ENCODE measurements at places on chromosomes 11 and 22.
A peak's percentile ranks its signal among the peaks of the same experiment; 100 is the strongest.

DNA sequence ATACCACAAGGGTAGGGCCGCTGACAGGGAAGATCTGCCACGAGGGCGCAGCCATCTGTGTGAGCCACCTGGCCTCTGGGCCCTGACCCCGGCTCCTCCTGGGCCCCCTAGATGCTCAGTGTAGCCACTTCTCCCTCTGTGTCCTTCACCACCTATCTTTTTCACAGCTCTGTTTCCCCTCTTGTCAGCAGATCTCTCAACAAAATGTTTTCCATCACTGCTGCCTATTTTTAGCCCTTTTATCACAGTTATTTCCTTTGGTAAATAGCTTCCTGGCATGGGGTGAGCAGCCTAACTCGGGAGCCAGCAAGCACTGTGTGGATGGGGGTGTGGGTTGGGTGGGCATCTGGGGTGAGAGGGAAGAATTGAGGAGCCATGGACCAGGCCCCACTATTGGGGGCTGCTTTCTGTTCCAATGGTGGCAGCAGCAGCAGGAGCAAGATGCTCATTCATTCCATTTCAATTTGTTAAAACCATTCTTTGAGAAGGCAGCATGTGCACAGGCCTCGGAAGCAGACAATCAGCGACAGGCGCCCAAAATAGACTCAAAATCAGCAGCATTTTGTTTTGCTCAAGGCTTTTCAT lies 135.2 kb upstream of the NAV2 start:
- no peak for DNase-seq

DNA sequence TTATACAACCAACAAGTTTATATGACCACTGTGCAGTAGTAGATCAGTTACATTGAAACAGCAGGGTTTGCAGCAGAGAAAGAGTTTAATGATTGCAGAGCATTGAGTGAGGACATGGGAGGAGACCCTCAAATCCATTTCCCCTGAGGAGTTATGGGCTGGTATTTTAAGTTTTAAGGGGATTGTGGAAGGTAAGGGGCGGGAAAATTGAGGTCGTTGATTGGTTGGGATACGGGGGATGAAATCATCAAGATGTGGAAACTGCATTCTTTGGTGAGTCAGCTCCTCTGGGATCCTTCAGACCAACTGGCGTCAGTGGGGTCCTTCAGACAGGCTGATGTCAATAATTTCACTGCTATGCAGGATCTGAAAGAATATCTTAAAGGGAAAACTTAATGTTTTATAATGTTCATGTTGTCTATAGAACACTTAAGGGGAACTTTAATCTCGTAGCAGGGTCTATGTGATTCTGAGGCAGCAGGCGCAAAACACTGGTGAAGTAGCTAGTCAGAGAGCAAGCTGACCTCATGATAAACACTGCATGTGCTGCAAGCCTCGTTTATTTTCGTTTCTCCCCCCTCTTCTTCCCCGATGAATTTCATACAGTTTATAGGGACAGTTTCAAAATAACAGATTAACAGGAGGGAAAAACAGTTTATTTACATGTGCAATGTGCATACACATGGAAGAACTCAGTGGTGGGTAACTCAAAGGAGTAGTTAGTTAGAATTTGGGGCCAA lies 17.4 kb upstream of the BACE1-AS start:
- no peak for DNase-seq

DNA sequence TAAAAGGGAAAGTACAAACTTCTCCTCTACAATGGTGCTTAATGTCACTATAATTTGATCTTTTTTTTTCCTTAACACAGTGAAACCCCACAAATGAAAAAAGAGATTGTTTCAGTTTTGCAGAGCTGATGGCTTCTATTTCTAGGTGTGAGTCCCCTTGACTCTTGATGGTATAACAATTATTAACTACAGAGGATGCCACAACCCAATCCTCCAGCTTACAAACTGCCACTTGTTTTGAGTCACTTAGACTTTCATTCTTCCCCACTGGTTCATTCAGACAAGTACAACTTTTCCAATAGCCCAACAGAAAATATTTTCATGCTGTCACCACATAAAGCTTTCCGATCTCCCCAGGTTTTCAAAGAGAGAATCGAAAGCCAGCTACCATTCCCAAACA lies 812.2 kb downstream of the LRRC4C start:
- DNase-seq: no peak

DNA sequence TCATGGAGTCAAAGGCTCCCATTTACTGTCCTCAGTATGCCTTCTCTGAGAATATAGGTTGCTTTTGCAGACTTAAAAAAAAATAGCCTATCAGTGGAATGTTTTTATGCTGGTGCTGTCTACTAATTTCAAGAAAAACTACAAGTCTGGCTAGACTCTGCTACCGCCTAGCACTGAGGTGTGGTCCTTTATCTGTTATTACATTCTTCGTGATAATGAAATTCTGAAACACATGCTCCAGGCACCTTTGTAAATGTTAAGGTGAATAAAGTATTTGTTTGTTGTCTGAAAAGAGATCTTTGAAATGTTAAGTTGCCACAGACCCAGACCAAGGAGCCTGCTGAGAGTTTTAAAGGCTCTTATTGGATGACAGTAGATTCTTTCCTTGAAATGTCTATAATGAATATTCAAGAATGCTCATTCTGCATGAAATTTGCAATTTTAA lies 95.3 kb downstream of the DBX1 start:
- DNase-seq: no peak

- DNase-seq: no peak
Measured at GRCh38 chr22:23399367-23400285, 180.5 kb downstream of the IGLL1 start.

GRCh38 chr11:118061586-118062125 lies 15.2 kb upstream of the TMPRSS4 start:
- no peak for DNase-seq

- DNase-seq: no peak
Measured at GRCh38 chr11:113419454-113420003, 31.9 kb downstream of the ANKK1 start.

- DNase-seq: no peak
Measured at GRCh38 chr22:50192436-50193204, 6.9 kb downstream of the TRABD start.

- DNase-seq: no peak
Measured at GRCh38 chr22:18114495-18114894, 3.9 kb downstream of the TUBA8 start.

DNA sequence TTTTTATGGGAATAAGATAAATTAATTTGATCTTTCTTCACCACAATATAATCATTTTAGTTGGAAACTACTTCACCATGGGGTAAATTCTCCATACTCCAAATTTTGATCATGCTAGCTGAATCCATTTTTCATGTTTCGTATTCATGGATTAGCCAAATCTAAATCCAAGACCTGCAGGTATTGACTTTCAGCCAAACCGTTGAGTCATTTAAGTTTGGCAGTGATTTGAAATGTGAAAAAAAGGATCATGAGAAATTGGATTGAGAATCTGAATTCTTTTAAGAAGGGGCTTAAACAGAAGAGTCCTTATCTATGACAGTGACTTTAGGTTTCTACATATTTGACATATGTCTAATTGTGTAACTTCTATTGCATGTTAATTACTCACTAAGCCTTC lies 5.3 kb downstream of the GAS2 start:
- DNase-seq: no peak

- no peak for DNase-seq
Measured at GRCh38 chr11:15146271-15147003, 31.7 kb downstream of the INSC start.

- DNase-seq: no peak
Measured at GRCh38 chr22:28798810-28799605, 1.4 kb downstream of the XBP1 start.

DNA sequence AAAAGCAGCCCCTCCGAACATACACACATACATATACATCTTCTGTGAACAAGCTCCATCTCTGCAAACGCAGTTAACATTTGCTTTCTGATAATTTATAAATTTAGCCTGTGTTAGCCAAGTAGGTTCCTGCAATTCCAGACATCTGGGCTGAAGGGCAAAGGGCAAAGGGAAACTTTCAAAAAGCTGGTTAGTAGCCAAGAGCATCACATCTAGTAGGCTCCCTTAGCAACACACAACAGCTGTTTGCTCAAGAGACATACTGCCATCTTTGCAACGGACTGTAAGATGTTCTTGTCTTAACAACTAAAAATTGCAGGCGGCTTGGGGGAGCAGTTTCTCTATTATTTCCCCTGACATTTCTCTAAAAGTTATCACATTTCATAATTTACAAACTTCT lies 134.9 kb downstream of the RBFOX2 start:
- no peak for DNase-seq

DNA sequence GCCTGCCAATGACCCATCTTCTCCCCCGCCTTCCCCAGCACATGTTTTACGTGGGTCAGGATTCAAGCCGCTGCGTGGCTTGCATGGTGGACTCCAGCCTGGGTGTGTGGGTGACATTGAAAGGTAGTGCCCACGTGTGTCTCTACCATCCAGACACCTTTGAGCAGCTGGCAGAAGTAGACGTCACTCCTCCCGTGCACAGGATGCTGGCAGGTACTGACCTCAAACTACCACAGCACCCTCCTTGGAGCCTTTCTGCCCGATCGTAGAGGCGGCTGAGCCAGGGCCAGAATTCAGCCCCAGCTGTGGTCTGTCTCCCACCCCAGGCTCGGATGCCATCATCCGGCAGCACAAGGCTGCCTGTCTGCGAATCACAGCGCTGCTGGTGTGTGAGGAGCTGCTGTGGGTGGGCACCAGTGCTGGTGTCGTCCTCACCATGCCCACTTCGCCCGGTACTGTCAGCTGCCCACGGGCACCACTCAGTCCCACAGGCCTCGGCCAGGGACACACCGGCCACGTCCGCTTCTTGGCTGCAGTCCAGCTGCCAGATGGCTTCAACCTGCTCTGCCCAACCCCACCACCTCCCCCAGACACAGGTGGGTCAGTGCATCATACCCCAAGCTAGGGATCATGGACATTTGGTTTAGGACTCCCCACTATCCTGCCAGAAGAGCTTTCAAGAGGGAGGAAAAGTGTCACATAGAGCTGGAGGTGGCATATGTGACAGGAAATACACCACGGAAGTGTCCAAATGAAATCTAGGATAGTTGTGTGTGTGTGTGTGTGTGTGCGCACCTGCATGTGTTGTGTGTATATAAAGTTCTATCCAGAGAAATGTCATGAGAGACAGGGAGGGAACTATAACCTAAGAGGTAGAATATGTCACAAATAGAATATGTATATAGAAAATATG lies 10.6 kb upstream of the RELT start:
- DNase-seq: no peak

DNA sequence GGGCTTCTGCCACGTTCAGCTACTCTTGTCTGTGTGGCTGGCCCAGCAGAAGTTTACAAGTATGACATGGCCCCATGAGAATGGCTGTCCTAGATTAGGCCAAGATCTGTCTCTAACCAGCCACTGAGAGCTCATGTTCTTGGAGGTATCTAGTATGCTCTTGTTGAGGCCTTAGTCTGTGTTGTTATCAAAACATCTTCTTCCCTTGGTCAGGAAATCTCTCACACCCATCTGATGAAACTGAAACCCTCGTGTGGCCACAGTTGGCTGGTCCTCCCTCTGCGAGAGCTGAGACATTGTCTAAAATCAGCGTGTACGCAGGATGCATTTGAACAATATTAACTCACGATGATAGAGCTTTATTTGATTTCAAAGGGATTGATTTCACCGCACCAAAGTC lies 109.0 kb upstream of the NNMT start:
- DNase-seq: no peak

- no peak for DNase-seq
Measured at GRCh38 chr11:73359930-73360742, 16.1 kb upstream of the RELT start.

- DNase-seq: peak; percentile 82
Measured at GRCh38 chr11:19553683-19554333, 158.8 kb upstream of the NAV2 start.

DNA sequence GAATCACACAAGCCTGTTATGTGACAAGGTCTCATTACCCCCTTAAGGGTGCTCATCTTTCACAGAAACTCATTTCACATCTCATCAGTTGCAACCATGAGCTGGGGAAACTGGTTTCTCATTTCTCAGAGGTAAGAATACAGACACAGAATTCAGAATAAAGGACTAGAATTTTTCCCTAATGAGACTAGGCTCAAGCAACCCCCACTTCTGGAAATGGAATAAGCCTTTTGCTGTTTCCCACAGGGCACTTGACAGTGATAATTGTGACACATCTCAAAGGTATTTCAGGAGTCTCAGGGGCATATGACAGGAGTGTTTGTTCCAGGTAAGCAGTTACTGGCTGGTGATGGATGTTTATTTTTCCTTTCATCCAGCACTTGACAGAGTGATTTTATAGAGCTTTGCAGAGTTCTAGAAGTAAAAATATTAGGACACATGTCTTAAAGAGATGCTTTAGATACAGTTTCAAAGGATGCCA lies 112.9 kb upstream of the DDI1 start:
- no peak for DNase-seq

- no peak for DNase-seq
Measured at GRCh38 chr11:121418625-121419114, 33.4 kb upstream of the SORL1 start.

DNA sequence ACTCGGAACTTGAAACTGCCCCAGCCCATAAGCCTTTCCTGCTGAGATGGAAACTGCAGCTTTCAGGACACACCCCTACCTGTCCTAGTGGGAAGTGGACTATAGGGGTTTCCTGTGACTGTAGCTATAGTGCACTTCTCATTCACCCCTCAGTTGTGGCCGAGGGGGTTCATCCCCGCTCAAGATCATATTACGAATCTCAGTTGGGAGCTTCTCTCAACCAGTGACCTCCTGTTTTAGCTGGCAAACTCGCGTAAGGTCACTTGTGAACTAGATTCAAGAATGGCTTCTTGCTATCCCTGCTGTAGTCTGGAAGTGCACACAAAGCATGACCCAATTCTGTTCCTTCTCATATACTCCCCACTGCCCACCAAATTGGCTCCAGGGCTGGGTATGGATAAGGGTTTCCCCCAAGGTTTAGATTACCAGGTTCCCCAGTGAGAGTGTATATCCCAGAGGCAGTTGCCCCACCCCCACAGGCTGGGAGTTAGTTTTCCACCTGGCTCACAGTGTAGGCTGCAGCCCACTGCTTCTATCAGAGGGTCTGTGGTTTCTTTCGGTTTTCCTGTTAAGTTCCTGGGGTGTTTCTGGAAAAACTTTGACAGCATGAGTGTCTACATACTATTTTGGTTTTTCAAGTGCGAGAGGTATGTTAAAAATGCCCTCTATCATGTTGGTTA lies 812.9 kb downstream of the JRKL start:
- no peak for DNase-seq

GRCh38 chr22:24414523-24414922 lies 12.9 kb upstream of the ADORA2A start:
- DNase-seq: no peak

DNA sequence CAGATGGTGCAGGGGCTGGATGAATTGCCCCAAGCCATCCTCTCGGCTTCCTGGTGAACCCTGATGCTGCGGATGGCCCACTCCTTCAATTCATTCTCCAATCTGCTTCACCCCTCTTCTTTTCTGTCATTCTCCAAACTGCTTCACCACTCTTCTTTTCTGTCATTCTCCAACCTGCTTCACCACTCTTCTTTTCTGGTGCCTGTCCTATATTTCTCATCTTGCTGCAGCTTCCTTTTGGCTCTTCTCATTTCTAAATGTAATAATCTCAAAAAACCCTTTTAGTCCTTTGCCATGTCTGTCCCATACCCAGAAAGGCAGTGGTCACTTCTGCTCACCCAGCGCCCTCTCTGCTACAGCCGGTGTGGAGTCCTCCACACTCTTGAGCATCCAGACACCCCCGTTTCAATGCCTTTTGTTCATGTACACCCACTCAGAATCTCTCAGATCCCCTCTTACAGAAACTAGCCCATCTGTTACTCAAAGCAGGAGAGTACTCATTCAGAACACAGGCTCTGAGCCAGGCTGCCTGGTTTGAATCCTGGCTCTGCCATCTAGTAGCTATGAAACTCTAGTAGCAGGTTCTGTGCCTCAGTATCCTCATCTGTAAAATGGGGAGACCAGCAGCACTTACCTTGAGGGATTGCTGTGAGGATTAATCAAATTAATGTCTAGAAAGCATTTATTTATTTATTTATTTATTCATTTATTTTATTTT lies 14.9 kb downstream of the SERPIND1 start:
- DNase-seq: no peak
